Activated CD4-positive, alpha-beta T cell treated with anti-CD3 and anti-CD28 coated beads, Interleukin-2, amount 10 ng/mL, durations not matched to agents 7 days and 5 days (primary cell): ENCODE measurements at places on chromosomes 2 and 18. TPM values are rescaled to one million over a fixed set of nuclear protein-coding genes. Genes with fewer than 3 reads are reported as not detected.

Gene GRB14
- total RNA-seq = not detected

Gene COLEC11
- not detected for total RNA-seq

Gene PLEKHH2
- total RNA-seq = 0.20 TPM

Gene ANTXR1
- 0.05 TPM for total RNA-seq

Gene SPDYA
- 1.5 TPM for total RNA-seq

Gene NEU4
- 0.37 TPM for total RNA-seq

Gene ZNF638
- 87.6 TPM for total RNA-seq

Gene CRYGD
- total RNA-seq = not detected

Gene NCK2
- 84.1 TPM for total RNA-seq

Gene AQP12B
- not detected for total RNA-seq
